ENCODE measurements at places on chromosomes 5 and 9. TPM values are rescaled to one million over a fixed set of nuclear protein-coding genes. Genes with fewer than 3 reads are reported as not detected.

GRCh38 chr5:159779481-159779880 is 136.8 kb upstream of the ADRA1B start:
- no peak for DNase-seq

DNA sequence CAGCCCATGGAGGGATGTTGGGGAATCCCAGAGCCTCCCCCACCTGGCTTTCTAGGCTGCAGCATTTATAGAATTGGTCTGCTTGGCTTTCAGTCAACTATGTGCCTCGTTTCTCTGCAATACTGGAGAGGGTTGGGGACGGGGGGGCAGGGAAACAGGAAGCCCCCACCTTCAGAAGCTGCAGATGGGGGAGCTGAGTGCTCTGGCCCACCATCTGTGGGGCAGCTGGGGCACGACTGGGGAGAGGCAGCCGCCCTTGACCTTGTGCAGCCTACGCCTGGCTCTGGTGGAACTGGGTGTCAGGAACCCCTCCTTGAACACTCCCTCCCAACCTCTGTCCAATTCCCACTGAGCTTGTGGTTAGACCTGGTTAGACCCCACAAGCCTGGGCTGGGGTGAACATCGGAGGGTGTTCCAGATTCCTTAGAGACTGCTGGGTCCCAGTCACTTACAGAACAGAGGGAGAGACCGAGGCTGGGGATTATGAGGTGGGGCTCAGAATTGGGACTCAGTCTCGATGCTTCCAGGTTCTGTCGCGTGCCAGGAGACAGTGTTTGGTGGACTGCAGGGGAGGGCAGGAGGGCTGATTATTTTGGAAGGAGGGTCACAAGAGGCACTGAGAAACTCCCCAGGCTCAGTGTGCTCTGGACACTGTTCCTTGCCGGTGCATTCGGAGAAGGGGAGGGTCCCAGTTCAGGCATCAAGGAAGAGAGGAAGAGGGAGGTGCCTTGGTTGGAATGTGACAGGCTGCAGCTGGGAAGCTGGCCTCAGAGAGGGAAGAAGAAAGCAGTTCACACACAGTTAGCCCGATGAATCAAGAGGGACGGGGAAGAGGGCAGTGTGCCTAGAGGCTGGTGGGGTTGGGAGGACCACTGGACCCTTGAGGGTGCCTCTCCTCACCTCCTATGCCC is 25.6 kb downstream of the COL27A1 start:
- DNase-seq, result no peak

DNA sequence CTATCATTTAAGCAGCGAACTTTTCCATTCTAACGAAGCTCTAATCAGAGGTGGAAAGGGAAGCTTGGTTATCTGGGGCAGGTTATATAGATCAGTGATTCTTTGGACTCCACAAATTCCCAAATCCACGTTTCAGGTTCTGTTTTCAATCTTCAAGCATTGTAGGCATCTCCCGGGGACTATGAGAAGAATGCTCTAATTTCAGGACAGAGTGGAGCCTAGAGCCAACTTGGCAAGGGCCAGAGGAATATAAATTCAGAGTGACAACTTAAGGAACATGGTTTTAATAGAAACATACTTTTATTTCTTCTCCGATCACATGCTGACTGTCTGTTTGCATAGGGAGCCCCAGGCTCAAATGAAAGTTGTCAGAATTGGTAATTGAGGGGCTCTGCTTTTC is 514.0 kb upstream of the KLF4 start:
- DNase-seq, result no peak

DNA sequence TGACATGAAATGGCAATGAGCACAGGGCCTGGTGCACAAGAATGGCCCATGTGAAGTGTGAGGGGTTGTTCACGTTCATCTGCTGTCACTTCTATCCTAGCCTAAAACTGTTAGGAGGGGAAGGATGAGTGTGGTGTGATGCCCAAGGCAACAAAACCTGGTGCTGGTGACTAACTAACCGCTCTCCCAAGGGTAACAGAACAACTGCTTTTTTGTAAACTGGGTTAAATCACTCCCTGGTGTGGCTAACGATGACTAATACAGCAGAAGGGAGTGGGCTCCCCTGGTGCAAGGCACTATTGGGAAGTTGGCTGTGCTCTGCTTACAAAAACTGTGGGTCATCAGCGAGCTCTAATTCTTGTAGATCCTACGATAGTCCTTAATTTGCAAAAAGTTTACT is 103.2 kb upstream of the VCAN start:
- DNase-seq, result no peak

DNA sequence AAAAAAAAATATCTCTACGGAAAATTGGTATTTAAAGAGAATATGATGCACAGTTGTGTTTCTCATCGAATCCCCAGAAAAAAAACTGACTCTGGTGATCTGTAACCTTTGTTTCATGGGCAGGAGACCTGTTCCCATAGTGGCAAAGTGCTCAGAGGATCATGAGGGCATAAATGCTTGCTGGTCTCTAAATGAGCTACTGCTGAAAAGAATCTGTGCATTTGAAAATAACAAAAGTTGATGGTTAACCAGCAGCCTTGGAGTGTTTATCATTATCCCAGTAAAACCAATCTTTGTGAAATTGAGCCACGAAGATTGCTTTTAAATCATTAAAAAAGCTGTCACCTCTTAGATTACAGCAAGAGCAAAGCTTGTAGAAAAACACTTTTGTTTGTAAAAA is 775.4 kb downstream of the MTRR start:
- DNase-seq, result no peak

DNA sequence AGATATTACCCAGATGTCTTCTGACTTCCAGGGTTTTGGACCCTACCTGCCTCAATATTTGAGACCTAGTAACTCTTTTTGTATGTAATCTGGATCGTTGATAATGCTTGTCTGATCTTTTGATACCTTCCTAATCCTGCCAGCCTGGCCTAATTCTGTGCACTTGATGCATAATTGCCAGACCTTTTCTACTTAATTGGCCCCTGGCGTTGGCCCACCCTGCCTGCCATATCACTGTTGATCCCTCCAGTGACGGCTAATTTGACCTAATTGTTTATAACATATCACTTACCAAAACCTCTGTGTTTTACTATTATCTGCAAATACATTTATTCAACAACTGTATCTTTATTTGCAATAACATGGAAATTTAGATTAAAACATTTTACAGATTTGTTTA is 49.0 kb downstream of the SLC44A1 start:
- DNase-seq, result no peak

DNA sequence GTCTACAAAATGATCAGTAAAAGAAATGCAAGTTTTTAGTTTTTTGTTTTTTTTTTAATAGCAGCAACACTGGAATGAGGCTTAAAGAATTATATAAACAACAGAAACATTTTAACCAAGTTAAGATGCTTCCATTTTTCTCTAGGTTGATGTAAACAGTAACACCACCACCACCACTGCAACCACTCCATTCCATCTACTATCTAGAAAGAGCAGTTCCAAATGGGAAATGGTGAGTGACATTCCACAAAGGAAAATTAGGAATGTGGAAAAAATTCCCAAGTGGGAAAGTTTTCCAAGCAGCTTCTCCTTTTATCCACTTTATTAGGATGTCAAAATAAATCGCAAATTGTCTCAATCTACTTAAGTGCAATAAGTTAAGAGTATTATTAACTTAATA is 32.6 kb downstream of the SLC38A9 start:
- no peak for DNase-seq

- no peak for DNase-seq
Observed at GRCh38 chr5:79475152-79475466, 38.8 kb downstream of the HOMER1 start.

DNA sequence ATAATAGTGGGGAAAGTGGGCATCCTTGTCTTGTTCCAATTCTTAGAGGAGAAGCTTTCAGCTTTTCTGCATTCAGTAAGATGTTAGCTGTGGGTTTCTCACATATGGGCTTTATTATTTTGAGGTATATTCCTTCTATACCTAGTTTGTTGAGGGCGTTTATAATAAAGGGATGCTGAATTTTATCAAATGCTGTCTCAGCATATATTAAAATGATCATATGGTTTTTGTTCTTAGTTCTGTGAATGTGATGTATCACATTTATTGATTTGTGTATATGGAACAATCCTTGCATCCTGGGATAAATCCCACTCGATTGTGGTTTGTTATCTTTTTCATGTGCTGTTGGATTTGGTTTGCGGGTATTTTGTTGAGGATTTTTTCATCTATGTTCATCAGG is 43.1 kb downstream of the FGD3 start:
- no peak for DNase-seq

DNA sequence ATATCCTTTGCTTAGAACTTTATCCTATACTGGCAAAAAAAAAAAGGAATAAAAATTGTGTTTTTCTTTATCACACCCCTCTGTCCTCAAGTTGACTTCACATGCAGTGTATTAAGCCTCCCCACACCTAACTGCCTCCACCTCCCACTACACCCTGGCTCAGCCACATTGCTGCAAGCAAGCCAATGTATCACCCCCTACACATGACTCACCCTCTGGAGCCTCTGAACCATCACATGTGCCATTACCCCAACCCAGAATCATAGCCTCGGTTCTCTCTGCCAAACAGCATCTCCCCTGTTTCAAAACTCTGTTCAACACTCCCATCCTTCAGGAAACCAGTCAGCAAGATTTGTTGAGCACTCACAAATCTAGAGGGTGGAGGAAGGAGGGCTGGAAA is 209.0 kb downstream of the CWC27 start:
- DNase-seq, result peak; percentile 8

- no peak for DNase-seq
Observed at GRCh38 chr5:83253720-83254119, 176.4 kb downstream of the XRCC4 start.

DNA sequence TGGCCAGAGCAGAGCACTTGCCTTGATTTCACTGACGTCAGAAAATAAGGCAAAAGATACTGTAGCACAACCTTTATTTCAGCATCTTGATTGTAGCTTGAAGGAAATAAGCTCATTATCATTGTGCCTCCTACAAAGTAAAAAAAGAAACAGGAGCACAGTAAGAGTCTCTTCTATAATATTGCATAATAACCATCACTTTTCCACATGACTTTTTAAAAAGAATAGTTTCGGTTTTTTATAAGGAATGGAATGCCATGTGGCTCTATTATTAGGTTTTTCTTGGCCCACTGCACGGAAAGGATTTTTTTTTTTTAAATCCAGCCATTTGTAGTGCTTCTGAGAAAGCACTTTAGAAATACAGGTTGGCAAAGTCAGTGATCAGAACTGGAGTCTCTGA is 655.3 kb downstream of the LRRC70 start:
- DNase-seq, result no peak

DNA sequence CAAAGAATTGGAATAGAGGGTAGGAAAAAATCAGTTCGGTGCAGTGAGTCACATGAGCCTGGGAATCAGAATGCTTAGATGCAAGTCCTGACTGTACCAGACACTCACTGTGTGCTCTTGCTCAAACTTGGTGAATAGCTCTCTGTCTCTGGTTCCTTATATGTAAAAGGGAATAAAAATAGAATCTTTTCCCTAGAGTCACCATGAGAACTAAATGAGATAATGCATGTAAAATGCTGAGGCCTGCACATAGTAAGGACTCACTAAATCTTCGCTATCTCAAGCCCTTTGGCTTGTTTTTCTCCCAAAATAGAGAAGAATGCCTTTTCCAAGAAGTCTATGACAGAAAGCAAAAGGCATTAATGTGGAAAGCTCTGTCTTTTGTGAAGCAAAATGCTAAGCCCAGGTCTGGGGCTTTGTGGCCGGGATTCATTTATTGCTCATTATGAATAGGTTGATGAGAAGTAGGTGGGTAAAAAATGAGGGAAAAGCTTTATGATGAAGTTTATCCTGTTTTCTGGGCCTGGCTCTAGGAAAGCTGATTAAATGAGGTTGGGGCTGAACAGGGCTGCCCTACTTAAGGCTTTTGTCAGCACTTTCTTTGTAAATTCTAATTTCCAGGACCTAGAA is 483.3 kb downstream of the DMAC1 start:
- no peak for DNase-seq

DNA sequence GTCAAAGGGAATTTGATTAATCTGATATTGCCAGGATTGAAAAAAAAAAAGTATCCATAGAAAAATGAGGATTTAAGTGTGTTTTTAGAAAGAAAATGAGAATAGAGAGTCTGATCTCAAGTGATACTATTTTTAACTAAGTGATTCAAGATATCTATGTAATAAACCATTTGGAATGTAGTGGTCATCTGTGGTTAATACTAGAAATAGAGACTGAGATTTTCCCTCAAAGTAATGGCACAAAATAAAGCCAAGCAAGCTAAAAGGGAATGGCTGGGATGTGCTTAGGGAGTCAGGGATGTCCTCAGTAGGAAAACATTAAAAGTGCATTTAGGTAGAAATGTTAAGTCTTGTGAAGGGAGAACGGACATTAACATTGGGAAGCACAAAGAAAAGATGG is 90.6 kb downstream of the FBXO4 start:
- DNase-seq, result no peak

DNA sequence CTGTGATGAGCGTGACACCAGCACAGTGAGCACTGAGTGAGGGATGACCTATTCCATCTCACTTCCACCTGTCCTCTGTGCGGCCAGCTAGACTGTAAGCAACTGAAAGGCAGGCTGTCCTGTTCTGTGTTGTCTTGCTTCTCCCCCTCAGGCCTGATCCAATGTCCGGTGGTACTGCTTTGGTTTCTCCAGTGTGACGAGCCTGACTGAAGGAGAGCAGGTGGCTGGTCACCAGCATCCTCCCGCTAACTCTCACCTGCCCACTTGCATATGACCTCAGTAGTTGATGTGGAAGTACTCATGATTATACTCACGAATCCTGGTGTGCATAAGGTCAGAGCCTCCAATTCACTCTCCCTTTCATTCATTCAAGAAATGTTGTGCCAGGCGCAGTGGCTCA is 2.4 kb upstream of the SLC27A4 start:
- DNase-seq, result no peak

- no peak for DNase-seq
Observed at GRCh38 chr5:37738865-37739488, 100.9 kb downstream of the GDNF start.

- DNase-seq, result no peak
Observed at GRCh38 chr9:75462866-75463265, 374.6 kb downstream of the OSTF1 start.

DNA sequence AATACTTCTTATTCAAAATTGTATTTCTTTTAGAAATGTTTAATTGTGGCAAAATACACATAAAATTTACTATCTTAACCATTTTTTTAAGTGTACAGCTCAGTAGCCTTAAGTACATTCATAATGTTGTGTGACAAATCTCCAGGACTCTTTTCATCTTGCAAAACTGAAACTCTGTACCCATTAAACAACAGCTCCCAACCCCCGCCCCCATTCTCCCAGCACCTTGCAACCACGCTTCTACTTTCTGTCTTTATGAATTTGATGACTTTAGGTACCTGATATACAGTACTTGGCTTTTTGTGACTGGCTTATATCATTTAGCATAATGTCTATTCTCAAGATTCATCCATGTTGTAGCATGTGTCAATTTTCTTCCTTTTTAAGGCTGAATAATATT is 2.8 kb upstream of the IL5 start:
- DNase-seq, result peak; percentile 85

DNA sequence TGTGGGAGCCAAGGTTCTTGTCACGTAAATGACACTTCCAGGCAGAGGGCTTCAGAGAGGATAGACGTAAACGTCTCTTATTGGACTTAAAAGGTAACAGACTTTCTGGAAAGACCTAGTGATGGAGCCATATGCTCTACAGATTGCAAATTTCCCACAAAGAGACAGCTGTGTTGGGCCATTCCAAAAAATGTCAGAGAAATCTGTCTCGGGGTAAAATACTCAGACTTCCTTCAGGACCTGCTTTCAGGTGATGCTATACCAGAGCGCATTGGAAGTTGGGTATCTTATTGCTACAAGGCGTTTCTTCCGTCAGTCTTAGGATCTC is 29.2 kb downstream of the PROP1 start:
- no peak for DNase-seq

Gene MCIDAS
- not detected for total RNA-seq

Gene HRH2
- 12.3 TPM for total RNA-seq

Gene IL9
- total RNA-seq, result 48.1 TPM

Gene PRRX2
- total RNA-seq, result 0.49 TPM

Gene ANKRD18B
- total RNA-seq, result 1.5 TPM

Gene HTR4
- not detected for total RNA-seq
